H54 (cell line): ENCODE measurements at places on chromosomes 4 and X.

DNA sequence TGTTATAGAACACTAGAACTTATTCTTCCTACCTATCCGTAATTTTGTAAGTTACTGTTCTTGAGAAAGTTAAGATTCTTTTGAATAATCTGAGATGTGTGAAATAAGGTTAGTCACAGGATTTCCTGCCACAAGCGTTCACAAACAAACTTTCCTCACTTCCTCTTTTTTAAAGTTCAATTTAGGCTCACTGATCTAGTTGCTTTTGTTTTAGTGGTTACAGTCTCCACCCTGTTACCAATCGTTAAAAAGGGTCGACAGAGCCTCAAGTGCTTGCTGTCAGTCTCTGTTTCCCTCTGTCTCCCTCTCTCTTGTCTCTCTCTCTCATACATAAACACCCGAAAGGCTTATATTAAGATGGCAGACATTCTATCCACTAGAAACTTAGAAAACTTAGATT is 35.9 kb upstream of the STK26 start:
- DNase-seq = no peak

- DNase-seq = no peak
Observed at GRCh38 chr4:13464973-13465372, 19.2 kb downstream of the RAB28 start.

GRCh38 chr4:142396279-142396678 is 449.8 kb downstream of the INPP4B start:
- no peak for DNase-seq

- DNase-seq = no peak
Observed at GRCh38 chr4:10944321-10944720, 259.8 kb upstream of the CLNK start.

- DNase-seq = no peak
Observed at GRCh38 chrX:40244980-40245379, 147.2 kb upstream of the BCOR start.

GRCh38 chrX:118370921-118371624 is 25.2 kb downstream of the WDR44 start:
- no peak for DNase-seq

DNA sequence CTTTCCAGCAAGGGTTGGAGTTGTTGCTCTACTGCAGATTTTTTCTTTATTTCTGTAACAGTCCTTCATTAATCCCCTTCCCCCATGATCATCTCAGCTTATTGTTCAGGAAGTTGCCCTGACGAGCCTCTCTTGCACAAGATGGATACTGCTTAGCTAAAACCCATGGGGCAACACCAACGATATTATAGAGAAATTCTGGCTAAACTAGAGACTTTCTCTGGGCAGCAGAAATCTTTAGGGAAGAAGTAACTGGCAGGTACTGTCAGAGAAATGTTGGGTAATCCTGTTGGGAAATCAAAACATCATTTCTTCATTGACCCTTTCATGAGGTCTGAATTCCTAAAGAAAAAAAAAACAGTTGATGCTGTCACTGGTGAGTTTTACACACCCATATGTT is 921.3 kb downstream of the NLGN4X start:
- DNase-seq = no peak

- no peak for DNase-seq
Observed at GRCh38 chr4:71081192-71081591, 87.7 kb downstream of the DCK start.

- no peak for DNase-seq
Observed at GRCh38 chrX:63754136-63754859, 30.7 kb downstream of the ARHGEF9 start.

- DNase-seq = no peak
Observed at GRCh38 chr4:57191523-57192034, 81.4 kb upstream of the IGFBP7 start.

DNA sequence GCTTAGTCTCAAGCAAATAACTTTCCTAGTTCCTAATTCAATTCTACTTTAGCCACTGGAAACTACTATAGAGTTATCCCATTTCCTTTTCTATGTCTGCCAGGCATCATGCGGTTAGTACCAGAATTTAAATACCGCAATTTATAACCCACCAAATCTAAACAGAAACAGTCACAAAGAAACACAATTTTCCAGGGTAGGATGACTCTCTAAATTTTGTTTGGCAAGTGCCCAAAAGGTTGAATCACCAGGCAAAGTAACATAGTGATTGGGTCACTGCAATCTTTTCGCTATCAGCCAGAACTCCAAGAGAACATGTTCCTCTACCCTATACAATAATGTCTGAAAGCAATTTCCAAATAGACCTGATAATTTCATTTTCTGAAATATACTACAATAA is 240.2 kb upstream of the GRIA3 start:
- no peak for DNase-seq

- DNase-seq = no peak
Observed at GRCh38 chr4:97548943-97549583, 594.2 kb downstream of the STPG2 start.
